Fibroblast of lung (primary cell): ENCODE measurements at places on chromosomes 4 and X.
A peak's percentile ranks its signal among the peaks of the same experiment; 100 is the strongest.

- peak overlapping the region; percentile 9 for H3K27ac ChIP-seq
- DNase-seq: peak; percentile 76
- no peak overlapping the region for H3K4me3 ChIP-seq
- peaks cover 6% of the 10 kb centered on the region for H3K4me1 ChIP-seq
- no peaks in the 10 kb centered on the region for H3K36me3 ChIP-seq
- no peaks in the 10 kb centered on the region for H3K27me3 ChIP-seq
These were observed 8.1 kb downstream of the RIPPLY1 start for GRCh38 chrX:106894978-106895452.

DNA sequence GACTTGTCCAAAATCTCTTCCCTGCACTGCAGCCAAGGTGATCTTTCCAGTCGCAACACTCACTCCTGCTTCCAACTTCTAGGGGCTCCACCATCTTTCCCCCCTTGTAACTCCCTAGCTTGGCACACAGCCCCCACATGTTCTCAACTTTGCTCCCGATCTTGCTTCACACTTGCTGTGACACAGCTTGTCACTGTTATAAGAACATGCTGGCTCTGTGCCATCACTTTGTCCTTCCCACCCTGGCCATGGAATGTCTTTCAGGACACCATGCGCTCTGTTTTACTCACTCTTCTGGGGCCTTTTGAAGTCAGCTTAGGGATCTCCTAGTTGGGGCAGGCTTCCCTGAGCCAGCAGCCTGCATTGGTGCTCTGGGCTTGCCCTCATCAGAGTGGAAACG is 2.5 kb downstream of the NSDHL start:
- no peak for DNase-seq
- H3K4me1 ChIP-seq: peaks cover 2% of the 10 kb centered on the region
- H3K27ac ChIP-seq: no peak overlapping the region
- no peak overlapping the region for H3K4me3 ChIP-seq
- no peaks in the 10 kb centered on the region for H3K27me3 ChIP-seq

DNA sequence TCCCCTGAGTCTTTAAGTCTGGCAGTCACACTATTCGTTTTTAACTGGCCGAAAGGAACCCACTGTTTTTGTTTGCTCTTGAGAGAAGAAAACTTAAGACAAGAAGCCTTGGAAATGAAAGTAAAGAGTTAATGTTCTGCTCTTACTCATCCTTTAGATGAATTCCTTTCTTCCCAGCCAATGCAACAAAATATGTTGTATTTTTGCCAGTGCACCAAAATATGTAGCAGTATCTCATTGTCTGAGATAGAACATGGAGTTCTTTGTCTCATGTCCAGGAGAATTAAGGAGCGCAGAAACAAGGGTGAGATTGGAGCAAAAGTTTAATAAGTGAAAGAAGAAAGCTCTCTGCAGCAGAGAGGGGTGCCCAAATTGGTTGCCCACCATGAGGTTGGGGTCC is 12.2 kb downstream of the TENT5D start:
- no peaks in the 10 kb centered on the region for H3K27me3 ChIP-seq
- no peaks in the 10 kb centered on the region for H3K36me3 ChIP-seq
- no peak overlapping the region for H3K4me3 ChIP-seq

- no peak overlapping the region for H3K27ac ChIP-seq
- no peaks in the 10 kb centered on the region for H3K27me3 ChIP-seq
- H3K4me1 ChIP-seq: no peaks in the 10 kb centered on the region
These were observed 340.7 kb downstream of the DHX15 start for GRCh38 chr4:24243641-24244040.

GRCh38 chrX:2451501-2452316 is 49.1 kb downstream of the DHRSX start:
- H3K27me3 ChIP-seq: no peaks in the 10 kb centered on the region
- H3K27ac ChIP-seq: no peak overlapping the region
- H3K4me1 ChIP-seq: no peaks in the 10 kb centered on the region

- no peaks in the 10 kb centered on the region for H3K27me3 ChIP-seq
- no peaks in the 10 kb centered on the region for H3K36me3 ChIP-seq
- H3K4me1 ChIP-seq: peaks cover 4% of the 10 kb centered on the region
- DNase-seq: peak; percentile 83
- peak overlapping the region; percentile 100 for H3K27ac ChIP-seq
These were observed 782 bp upstream of the NEK1 start for GRCh38 chr4:169612871-169613859.

DNA sequence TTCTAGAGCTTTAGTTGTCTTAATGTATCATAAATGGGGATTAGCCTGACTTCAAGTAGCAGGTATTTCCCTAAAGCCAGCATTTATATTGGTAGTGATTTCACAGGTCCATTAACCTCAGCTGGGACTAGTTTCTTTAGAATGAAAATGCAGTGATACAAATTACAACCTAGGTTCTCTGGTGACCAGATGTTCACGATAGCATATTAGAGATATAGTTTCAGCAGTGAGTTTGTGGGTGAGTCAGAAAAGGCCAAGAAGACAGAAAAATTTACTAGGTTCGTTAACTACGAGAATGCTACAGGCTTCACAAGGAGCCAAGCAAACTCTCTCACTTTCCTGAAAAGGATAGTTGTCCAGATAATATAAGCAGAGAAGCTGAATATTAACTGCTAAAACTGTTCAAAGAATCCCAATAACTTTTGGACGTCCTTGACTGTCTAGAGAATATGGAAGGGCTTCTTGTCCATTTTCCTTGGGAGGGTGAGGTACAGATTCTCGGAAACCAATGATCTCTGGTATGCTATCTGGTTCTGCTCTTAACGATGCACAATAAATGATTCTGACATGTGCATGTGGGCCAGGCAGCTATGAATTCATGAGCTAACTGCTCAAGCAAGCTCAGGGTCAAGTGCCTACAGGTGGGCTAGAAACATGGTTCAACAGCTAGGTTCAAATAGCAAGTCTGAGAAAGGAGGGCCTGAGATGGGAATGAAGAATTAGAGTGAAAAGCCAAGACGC is 6.0 kb upstream of the SPCS3 start:
- H3K4me1 ChIP-seq: no peaks in the 10 kb centered on the region
- no peaks in the 10 kb centered on the region for H3K36me3 ChIP-seq
- no peaks in the 10 kb centered on the region for H3K27me3 ChIP-seq
- H3K27ac ChIP-seq: no peak overlapping the region
- H3K4me3 ChIP-seq: no peak overlapping the region

DNA sequence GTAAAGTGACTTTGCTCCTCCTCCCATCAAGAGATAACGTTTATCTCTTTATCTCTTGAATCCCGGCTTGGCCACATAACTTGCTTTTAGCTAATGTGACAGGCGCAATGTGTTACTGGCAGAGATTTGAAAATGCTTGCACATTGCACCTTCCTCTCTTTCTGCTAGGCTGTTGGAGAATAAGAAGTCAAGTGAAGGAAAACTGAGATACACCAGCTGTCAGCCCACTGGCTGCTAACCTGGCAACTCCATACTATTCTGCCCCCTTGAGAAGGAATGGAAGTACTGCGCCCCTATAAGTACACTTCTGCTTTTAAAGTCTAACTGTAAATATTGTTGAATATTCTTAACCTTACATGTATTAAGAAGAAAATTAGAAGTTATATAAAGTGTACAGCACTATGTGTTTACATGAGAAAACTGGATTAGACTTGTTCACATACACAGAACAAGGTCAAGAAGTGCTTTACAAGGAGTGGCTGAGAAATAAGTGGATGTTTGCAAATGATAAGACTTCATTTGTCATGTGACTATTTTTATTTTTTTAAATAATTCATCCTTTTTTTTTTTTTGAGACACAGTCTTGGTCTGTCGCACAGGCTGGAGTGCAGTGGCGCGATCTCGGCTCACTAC is 424.5 kb upstream of the CTSO start:
- H3K27ac ChIP-seq: peak overlapping the region; percentile 49
- no peaks in the 10 kb centered on the region for H3K36me3 ChIP-seq

DNA sequence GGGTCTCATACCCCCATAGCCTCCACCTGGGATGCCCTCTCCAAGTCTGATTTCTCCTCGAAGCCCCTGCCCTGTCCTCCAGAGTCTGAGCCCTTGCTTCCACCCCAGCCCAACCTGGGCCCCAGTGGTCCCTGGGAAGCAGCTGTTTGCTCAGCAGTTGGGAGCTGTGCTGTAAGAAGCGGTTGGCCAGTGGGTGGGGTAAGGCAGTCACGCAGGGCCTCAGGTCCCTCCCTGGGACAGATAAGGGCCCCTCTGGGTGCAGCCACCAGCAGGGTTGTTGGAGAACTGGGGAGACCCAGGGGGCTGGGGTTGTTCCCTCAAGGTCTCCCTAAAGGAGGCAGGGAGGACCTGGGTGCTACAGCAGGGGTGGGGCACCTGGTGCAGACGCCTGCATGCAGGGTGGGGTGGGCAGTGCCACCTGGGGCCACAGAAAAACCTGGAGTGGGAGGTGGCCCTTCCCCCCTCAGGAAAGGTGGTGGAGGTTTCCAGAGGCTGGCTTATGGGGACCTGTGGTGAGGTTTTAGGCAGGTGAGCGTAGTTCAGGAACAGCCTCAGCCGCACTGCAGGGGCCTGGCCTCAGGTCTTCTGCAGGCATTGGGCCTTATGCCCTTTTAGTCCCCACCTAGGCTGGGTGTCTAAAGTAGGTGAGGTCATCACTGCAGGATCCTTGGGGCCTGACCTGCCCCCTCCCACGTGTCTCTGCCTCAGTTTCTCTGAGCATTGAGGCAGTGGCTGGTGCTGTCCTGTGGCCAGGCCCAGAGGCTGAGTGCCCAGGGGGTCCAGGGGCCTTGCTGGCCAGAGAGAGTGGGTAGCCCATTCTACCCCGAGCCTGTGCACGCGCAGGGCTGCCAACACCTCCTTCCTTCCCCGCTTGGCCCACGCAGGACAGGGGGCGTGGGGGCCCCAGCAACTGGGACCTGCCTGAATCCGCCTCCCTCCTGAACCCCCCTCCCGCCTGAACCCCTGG is 3.1 kb upstream of the SLC26A1 start:
- H3K4me3 ChIP-seq: no peak overlapping the region
- DNase-seq: no peak
- H3K27me3 ChIP-seq: peaks cover 24% of the 10 kb centered on the region
- peaks cover 4% of the 10 kb centered on the region for H3K36me3 ChIP-seq

GRCh38 chrX:46803140-46803539 is 33.7 kb upstream of the RP2 start:
- DNase-seq: peak; percentile 12
- H3K36me3 ChIP-seq: no peaks in the 10 kb centered on the region

- no peaks in the 10 kb centered on the region for H3K27me3 ChIP-seq
- no peak overlapping the region for H3K4me3 ChIP-seq
- DNase-seq: no peak
- H3K4me1 ChIP-seq: no peaks in the 10 kb centered on the region
- no peak overlapping the region for H3K27ac ChIP-seq
These were observed 302.5 kb downstream of the RAB28 start for GRCh38 chr4:13181681-13182080.

GRCh38 chr4:150079081-150079581 is 886 bp downstream of the DCLK2 start:
- peak overlapping the region; percentile 67 for H3K27ac ChIP-seq
- no peaks in the 10 kb centered on the region for H3K36me3 ChIP-seq
- H3K4me3 ChIP-seq: peak overlapping the region; percentile 60
- peak; percentile 52 for DNase-seq
- H3K27me3 ChIP-seq: no peaks in the 10 kb centered on the region

DNA sequence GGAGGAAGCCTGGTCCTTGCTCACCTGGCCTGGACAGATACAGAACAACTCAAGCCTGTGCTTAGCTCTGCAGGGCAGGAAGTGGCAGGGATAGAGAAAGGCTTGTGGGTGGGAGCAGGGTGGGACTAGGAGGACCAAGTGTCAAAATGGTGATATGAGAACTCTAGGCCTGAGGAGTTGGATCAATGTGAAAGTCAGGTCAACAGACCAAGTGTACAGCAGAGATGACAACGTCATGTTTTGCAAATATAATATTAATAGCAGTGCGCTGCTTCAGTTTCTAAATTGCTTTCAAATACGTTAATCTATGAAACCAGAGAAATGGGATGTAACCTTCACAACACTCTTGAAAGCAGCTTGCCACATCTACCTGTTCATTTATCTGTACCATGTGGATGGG is 114.2 kb upstream of the MAP3K15 start:
- no peak overlapping the region for H3K4me3 ChIP-seq
- no peak overlapping the region for H3K27ac ChIP-seq
- DNase-seq: no peak

DNA sequence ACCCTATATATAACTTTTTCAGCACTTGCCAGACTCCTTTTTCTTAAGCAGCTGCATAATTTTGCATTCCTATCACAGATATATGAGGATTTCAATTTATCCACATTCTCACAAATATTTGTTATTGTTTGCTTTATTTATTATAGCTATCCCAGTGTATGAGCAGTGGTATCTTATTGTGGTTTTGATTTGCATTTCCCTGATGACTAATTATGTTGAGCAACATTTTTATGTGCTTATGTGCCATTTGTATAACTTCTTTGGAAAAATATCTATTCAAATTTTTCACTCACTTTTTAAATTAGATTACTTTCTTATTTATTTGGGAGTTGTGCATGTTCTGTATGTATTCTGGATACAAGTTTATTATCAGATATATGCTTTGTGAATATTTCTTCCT is 361.9 kb downstream of the KCTD8 start:
- H3K4me1 ChIP-seq: no peaks in the 10 kb centered on the region
- no peak for DNase-seq
- H3K27me3 ChIP-seq: no peaks in the 10 kb centered on the region
- no peak overlapping the region for H3K27ac ChIP-seq
- no peaks in the 10 kb centered on the region for H3K36me3 ChIP-seq

DNA sequence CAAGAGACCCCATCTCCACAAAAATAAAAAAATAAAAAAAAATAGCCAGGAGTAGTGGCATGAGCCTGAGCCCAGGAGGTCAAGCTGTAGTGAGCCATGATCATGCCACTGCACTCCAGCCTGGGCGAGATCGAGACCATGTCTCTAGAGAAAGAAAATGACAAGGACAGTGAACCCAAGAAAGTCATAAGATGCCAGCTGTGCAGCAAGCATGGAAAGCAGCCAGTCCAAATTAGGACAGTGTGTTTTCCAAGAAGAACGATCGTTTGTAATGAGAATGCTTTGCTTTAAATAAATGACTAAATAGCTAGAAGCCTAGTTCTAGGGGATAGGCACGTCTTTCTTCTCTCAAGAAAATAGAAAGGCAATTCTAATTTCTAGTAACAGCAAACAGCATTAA is 58.4 kb upstream of the MSANTD1 start:
- no peaks in the 10 kb centered on the region for H3K4me1 ChIP-seq
- no peak for DNase-seq
- H3K4me3 ChIP-seq: no peak overlapping the region
- peaks cover 12% of the 10 kb centered on the region for H3K36me3 ChIP-seq
- H3K27me3 ChIP-seq: no peaks in the 10 kb centered on the region
- H3K27ac ChIP-seq: no peak overlapping the region

GRCh38 chr4:8120501-8120900 is 38.1 kb downstream of the ABLIM2 start:
- H3K27me3 ChIP-seq: no peaks in the 10 kb centered on the region
- DNase-seq: no peak
- H3K4me1 ChIP-seq: no peaks in the 10 kb centered on the region
